ENCODE measurements at places on chromosomes 16 and 17.

DNA sequence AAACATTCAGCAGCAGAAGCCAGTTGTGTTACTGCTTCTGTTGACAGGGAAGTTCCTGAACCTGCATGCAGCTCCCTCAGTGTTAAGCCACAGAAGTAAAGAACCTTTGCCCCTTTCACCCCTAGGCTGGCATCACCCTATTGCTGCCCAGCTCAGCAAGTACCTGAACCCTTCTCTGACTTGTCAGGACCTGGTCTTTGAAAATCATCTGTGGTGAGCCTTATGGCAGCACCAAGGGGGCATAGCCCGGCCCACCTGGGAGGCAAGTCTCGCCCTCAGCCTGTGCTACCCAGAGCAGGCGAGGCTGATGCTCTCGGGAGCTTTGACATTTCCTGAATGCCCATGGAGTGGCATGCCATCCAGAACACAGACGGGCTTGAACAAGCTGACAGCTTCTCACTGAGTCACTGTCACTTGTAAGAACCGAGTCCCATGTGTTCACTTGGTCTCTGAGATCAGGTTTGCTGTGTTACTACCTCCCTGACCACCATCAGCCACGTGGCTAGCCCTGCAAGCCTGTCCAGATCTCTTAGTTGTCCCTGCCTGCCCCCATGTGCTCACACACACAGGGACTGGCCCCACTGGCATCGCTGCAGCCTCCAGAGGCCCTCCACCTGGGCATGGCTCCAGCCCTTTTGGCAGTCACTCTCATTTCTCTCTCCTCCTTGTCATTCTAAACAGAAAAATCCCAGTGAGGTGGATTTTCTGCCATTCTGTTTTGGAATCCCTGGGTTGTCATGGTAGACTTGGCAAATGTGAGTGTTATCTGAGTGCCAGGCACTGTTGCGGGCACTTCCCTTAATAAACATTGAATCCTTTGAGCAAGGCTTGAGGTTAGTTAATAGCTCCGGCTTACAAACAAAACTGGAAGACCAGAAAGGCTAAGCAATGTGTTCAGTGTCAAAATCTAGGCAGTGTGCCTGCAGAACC is 2.9 kb upstream of the CARMIL2 start:
- no peak for DNase-seq

GRCh38 chr17:32723310-32723955 is 153.5 kb downstream of the MYO1D start:
- DNase-seq, result no peak

DNA sequence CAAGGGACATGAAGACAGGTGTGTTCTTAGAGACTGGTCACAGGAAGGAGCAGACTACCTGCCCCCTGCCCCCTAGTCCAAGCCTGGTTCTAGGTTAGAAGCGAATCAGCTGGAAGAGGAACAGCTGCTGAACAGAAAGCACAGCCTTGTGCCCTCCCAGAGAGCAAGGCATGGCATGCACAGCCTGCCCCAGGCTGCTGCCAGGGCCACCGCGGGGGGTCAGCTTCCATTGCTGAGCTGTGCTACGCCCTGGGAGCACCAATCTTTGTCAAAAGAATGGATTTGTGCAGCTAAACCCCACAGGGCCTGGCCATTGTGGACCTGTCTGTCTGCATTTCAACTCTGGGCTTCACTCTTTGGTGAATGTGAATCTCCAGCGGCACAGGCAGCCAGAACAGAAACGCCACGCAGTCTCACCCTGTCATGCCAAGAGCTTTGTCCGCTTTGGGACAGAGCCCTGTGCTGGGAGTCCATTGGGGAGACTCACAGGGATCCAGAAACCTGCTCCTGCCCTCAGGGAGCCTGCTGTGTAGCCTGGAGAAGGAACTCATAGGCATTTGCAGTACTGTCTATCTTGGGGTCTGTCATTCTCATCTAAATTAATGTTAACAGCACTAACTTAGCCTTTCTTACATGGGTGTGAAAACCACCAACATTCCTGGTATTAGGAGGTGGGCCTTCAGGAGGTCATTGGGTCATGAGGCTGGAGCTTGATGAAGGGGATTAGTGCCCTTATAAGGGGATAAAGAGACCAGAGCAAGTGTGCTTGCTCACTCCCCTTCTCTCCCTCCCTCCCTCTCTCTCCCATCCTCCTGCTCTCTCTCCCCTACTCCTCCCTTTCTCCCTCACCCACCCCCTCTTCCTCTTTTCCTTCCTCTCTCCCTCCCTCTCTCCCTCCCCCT is 25.6 kb upstream of the CDRT4 start:
- no peak for DNase-seq

GRCh38 chr17:21301593-21302550 is 17.4 kb downstream of the MAP2K3 start:
- DNase-seq, result no peak

GRCh38 chr17:55770196-55770870 is 19.5 kb downstream of the PCTP start:
- DNase-seq, result peak; percentile 7

GRCh38 chr17:43169561-43170139 is 1.4 kb upstream of the NBR1 start:
- no peak for DNase-seq

- DNase-seq, result no peak
Observed at GRCh38 chr17:81348097-81349055, 46.9 kb upstream of the BAHCC1 start.

DNA sequence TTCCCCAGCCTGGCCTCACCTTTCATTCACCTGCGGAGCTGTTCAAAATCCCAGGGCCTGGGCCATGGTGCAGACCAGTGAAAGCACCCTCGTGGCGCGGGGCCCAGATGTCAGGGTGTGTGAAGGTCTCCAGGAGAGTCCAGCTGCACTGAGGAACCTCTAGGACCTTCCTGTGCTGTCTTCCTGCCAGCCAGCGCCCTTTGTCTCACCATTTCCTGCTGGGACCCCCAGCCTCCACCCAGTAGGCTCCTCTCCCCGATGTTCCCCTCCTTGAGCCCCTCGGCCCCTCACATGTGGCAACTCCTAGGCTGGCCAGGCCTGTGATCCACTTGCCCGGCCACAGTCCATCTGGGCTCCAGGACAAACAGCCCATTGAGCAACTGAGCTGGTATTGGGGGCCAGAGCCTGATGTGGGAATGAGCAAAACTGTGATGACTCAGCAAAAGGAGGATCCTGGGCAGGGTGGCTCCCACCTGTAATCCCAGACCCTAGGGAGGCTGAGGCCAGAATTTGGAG is 677 bp downstream of the SULT1A2 start:
- DNase-seq, result no peak

- DNase-seq, result no peak
Observed at GRCh38 chr17:67461876-67462275, 84.8 kb downstream of the PITPNC1 start.

GRCh38 chr16:51407199-51407598 is 256.1 kb upstream of the SALL1 start:
- DNase-seq, result no peak

GRCh38 chr16:78005881-78006280 is 16.5 kb upstream of the CLEC3A start:
- no peak for DNase-seq

DNA sequence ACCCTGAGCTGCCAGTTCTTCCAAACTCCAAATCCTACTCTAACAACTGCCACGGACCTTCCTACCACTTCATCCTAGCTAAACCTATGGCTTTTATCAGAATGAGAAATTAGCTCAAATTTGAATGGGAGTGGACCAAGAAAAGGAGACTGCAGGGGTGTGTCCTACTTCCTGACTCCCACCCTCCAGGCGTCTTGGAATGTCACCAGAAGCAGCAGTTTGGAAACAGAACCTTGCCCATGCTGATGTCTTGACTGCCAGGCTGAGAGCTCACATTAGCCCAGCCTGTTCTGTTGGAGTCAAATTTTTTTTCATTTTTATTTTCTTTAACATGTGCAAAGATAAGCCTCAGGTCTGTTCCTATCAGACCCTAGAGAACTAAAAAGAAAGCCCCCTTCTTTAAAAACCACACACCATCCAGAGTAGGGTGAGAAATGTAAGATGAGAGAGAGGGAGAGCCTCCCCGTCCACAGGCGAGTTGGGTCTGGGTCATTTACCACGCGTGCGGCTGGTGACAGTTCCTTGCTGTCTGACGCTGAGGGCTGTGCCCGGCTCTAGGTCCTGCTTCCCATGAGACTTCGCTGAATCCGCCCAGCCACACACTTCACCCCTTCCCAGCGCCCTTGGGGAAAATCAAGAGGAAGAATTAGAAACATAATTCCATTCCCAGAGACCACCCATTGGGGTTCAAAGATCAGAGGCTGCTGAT is 54.3 kb downstream of the WNT3 start:
- DNase-seq, result no peak

DNA sequence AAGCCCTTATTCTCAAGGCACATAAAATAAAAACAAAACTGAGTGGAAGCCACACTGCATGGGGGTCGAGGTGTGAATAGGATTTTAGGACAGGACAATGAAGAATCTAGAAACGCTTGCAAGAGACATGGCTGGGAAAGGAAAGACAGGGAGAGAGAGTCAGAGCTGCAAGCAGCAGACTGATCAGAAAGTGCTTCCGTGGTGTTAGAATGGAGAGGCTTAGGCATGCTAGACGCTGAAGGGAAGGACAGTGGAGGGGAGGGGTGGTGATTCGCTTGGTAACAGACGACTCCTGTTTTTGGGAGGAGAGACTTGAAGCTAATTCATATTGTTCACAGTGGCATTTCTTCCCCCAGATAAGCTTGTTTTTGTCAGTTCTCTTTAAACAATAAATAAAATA is 173.5 kb downstream of the AIPL1 start:
- no peak for DNase-seq

GRCh38 chr17:17217995-17218394 is 11.9 kb upstream of the PLD6 start:
- DNase-seq, result no peak

- no peak for DNase-seq
Observed at GRCh38 chr17:39677542-39678339, 9.5 kb downstream of the PNMT start.

DNA sequence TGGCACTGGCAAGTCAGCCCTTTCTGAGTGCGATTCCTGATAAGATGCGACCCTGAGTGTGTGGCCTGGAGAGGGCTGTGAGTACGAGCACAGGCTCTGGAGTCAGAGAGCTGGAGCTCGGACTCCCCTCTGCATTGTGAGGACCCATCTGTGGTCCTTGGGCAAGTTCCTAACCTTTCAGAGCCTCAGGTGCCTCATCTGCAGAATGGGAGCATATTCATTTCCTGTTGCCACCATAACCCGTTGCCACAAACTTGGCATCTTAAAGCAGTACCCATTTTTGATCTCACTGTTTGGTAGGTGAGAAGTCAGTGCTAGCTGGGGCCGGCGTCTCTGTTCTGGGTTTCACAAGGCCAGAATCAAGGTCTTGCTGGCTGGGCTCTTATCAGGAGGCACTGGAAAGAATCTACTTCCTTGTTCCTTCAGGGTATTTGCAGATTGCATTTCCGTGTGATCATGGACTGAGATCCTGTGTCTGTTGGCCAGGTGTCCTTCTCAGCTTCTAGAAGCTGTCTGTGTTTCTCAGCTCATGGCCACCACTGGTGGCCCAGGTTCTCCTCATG is 20.2 kb downstream of the KNOP1 start:
- no peak for DNase-seq

DNA sequence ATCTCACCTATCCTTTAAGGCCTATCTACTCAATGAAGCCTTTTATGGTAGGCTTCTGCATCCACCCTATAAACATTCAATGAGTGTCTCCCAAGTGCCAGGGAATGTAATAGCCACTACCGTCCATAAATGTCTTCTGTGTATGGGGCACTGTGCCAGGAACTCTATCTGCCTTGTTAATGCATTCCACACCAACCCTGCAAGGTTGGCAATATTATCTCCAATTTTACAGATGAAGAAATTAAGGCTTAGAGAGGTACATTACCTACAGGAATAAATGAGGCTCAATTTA is 20.0 kb downstream of the MAP3K14 start:
- no peak for DNase-seq

DNA sequence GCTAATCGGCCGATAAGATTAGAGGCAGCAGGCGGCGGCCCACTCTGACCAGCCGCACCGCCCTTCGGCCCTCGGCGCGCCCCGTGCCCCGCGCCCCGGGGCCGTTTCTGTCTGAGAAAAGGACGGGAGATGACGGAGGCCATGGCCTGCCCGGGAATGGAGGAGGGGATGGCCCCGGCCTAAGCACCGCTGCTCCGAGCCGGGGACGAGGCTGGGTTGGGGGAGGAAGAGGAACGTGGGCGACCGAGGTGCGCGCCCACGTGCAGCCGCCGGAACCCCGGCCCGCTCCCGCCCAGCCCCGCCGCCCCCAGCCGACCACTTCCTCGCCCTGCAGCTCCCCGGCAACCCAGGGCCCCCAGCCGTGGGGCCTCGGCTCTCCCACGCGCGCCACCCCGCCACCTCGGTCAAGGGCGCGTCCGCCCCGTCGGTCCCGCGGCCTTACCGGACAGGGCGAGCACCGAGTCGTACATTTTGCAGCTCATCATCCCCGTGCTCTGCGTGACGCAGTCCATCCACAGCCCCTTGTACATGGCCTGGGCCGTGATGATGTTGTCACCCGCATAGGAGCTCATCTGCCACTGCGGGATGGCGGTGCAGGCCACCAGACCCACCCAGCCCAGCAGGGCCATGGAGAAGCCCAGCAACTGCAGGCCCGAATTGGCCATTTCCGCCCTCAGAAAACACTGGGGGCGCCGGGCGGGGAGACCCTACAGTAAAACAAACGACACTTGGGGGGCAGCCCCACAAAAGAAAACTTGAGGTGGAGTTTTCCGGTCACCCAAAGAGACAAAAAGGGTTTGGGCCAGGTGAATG is 693 bp downstream of the CLDN7 start:
- no peak for DNase-seq

- DNase-seq, result no peak
Observed at GRCh38 chr16:86549893-86550190, 5.2 kb downstream of the MTHFSD start.

GRCh38 chr16:62549875-62550274 is 513.6 kb upstream of the CDH8 start:
- DNase-seq, result no peak

DNA sequence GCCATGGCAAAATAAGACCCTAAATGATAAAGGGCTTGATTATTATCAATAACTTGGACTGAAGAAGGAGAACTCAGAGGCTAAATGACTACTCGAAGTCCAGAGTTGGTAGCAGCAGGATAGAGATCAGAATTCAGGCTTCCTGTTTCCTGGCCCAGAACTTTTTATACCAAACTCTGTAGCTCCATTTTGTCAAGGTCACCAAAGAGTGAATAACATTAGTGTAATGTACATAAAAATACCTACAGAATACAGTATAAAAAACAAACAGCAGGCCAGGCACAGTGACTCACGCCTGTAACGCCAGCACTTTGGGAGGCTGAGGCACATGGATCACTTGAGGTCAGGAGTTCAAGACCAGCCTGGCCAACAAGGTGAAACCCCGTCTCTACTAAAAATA is 79.0 kb downstream of the ARHGAP17 start:
- DNase-seq, result no peak

Measured in NCI-H1930 (cell line).